Tibial nerve (tissue), 4 donors: ENCODE measurements at places on chromosomes 16 and 17. TPM values are rescaled to one million over a fixed set of nuclear protein-coding genes. Genes with fewer than 3 reads are reported as not detected.

Gene CDH1
- total RNA-seq: 17.9 TPM

Gene SRCIN1
- 0.44 TPM for total RNA-seq

Gene SSTR5
- total RNA-seq: not detected

Gene C17orf58
- 2.9 TPM for total RNA-seq

Gene ABCA3
- total RNA-seq: 22.2 TPM
